Effector memory CD4-positive, alpha-beta T cell (primary cell): ENCODE measurements at places on chromosomes 1 and 21.

DNA sequence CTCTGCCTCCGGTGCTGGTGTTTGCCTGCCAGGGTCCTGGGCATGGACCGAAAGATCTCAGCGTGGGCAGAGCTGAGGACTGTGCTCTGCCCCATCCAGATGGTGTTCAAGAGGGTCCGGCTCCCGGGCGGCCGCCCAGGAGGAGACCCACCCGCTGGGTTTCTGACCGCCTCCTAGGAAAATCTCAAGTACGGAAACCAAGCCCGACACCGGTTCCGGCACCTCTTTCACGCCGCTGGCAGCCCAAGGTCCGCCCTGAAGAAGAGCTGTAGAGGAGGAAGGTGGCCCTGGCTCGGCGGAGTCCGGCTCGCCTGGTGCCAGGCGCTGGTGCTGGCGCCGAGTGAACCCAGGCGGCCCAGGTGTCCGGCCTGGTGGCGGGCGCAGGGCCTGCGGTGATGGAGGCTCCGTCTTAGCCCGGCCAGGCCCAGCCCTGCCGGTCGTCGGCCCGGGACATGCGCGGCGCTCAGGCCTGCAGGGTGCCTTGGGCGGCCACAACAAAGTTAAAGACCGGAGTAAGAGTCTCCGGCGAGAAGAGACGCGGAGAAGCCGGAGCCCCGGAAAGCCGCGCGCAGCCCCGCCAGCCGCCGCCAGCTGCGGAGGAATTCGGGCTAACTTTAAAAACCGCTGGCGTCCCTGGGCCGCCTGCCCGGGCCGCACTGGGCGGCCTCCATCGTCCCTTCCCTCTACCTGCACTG lies 1.5 kb downstream of the GRIK3 start:
- no peak overlapping the region for H3K27ac ChIP-seq
- peaks cover 21% of the 10 kb centered on the region for H3K27me3 ChIP-seq
- no peak for DNase-seq
- no peaks in the 10 kb centered on the region for H3K36me3 ChIP-seq

DNA sequence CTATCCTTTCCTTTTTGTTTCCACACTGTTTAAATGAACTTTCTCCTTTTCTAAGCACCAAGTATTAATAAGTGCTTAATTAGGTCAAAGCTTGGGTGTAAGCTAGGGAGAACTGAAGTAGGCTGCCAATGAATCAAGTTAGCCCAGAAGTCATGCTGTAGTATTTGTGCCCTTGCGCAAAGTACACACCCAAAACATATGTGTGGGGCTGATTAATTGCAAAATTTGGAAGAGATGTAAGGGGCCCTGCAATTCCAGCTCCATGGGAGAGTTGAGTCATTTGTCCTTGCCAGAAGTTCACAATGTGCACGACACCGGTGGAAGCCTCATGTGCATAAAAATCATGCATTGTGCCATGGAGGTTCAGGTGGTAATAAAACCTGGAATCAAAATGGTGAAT lies 18.6 kb upstream of the NTNG1 start:
- H3K4me1 ChIP-seq, result no peaks in the 10 kb centered on the region
- no peaks in the 10 kb centered on the region for H3K36me3 ChIP-seq
- H3K27ac ChIP-seq, result no peak overlapping the region

DNA sequence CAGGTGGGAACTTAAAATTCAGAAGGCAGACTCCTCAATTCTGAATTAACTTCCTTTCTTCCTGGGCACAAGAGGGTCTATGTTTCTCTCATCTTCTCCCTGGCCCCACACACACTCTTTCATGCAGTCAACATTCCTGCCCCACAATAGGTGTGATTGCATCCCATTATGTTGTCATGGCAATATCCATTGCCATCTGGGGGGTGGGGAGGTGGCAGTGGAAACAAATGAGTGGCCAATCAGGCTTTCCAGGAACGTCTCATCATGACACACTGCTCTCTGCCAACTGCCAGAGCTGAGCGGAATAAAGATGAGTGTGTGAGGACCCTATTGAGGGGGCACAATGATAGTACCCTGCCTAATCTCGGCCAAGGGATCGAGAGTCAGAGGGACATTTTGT lies 80.4 kb downstream of the KCND3 start:
- no peaks in the 10 kb centered on the region for H3K4me1 ChIP-seq
- H3K4me3 ChIP-seq, result no peak overlapping the region
- no peak overlapping the region for H3K27ac ChIP-seq
- no peaks in the 10 kb centered on the region for H3K36me3 ChIP-seq

DNA sequence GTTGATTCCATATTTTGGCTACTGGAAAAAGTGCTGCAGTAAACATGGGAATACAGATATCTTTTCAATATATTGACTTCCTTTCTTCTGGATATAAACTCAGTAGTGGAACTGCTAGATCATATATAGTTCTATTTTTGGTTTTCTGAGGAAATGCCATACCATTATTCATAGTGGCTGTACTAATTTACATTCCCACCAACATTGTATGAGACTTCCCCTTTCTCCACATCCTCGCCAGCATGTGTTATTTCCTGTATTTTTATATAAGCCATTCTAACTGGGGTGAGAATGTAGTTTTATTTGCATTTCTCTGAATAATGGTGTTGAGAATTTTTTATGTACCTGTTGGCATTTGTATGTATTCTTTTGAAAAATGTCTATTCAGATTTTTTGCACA lies 385.2 kb downstream of the NUF2 start:
- no peaks in the 10 kb centered on the region for H3K27me3 ChIP-seq
- no peaks in the 10 kb centered on the region for H3K4me1 ChIP-seq
- no peak overlapping the region for H3K27ac ChIP-seq
- H3K4me3 ChIP-seq, result no peak overlapping the region
- DNase-seq, result no peak

GRCh38 chr1:29709704-29710280 lies 473.5 kb downstream of the PTPRU start:
- H3K27ac ChIP-seq, result no peak overlapping the region
- no peak for DNase-seq
- no peaks in the 10 kb centered on the region for H3K4me1 ChIP-seq
- H3K27me3 ChIP-seq, result peaks cover 12% of the 10 kb centered on the region
- no peaks in the 10 kb centered on the region for H3K36me3 ChIP-seq

- H3K4me1 ChIP-seq, result no peaks in the 10 kb centered on the region
- H3K36me3 ChIP-seq, result no peaks in the 10 kb centered on the region
- no peak overlapping the region for H3K27ac ChIP-seq
- no peak for DNase-seq
- no peaks in the 10 kb centered on the region for H3K27me3 ChIP-seq
- H3K4me3 ChIP-seq, result no peak overlapping the region
Observed at GRCh38 chr1:56921479-56921878, 44.3 kb downstream of the C8B start.

DNA sequence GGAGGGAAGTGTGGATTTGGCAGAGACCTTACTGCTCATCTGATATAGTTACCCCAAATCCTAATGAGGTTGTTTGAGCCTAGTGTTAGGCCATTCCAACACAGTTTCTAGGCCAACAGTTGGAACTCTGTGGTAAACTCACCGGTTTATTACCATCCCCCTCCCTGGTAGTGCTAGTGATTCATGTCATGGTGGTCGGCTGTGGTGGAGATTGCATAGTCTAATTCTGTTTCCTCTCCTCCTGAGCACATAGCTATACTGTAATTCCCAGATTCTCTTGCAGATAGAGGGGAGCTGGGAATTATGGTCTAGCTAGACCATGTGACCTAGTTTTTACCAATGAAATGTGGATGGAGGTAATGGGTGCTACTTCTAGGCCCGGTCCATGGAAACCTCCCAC lies 123.7 kb upstream of the KIF26B start:
- no peak for DNase-seq
- no peak overlapping the region for H3K4me3 ChIP-seq

- H3K4me3 ChIP-seq, result no peak overlapping the region
- no peak for DNase-seq
- H3K36me3 ChIP-seq, result peaks cover 20% of the 10 kb centered on the region
- no peaks in the 10 kb centered on the region for H3K27me3 ChIP-seq
- H3K4me1 ChIP-seq, result no peaks in the 10 kb centered on the region
- H3K27ac ChIP-seq, result no peak overlapping the region
Observed at GRCh38 chr1:99891997-99892396, 41.8 kb downstream of the AGL start.

GRCh38 chr1:152224093-152224492 lies at the start of gene HRNR:
TSS of gene HRNR (minus strand) at chr1:152224193. CDS start at chr1:152223253, 940 bp downstream.
- H3K27me3 ChIP-seq, result no peaks in the 10 kb centered on the region
- H3K36me3 ChIP-seq, result no peaks in the 10 kb centered on the region
- H3K27ac ChIP-seq, result no peak within 1 kb of the TSS
- H3K4me3 ChIP-seq, result no peak within 1 kb of the TSS
- no peak for DNase-seq

GRCh38 chr1:25082216-25082899 lies 149.9 kb downstream of the SYF2 start:
- no peaks in the 10 kb centered on the region for H3K27me3 ChIP-seq
- no peak for DNase-seq
- H3K4me1 ChIP-seq, result no peaks in the 10 kb centered on the region
- H3K4me3 ChIP-seq, result no peak overlapping the region

DNA sequence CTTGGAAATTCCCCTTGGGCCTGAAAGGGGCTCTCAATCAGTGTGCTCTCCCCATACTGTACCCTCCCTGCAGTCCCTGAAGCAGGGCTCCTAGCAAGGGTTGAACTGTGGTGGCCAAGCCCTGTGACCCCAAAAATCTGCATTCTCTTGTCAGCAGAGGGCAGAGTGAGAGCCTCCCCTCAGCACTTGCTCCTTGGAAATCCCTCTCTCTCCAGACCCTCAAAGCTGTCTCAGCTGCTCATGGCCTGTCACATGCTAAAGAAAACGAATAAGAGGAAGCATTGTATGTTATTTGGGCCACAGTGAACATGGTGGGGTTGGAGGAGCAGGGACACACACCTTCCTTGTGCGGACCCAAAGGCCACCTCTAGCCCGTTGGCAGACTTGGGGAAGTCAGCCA lies 47.2 kb upstream of the SYNC start:
- H3K27ac ChIP-seq, result no peak overlapping the region
- DNase-seq, result no peak
- no peaks in the 10 kb centered on the region for H3K36me3 ChIP-seq
- H3K27me3 ChIP-seq, result no peaks in the 10 kb centered on the region
- H3K4me1 ChIP-seq, result peaks cover 6% of the 10 kb centered on the region
- H3K4me3 ChIP-seq, result no peak overlapping the region

DNA sequence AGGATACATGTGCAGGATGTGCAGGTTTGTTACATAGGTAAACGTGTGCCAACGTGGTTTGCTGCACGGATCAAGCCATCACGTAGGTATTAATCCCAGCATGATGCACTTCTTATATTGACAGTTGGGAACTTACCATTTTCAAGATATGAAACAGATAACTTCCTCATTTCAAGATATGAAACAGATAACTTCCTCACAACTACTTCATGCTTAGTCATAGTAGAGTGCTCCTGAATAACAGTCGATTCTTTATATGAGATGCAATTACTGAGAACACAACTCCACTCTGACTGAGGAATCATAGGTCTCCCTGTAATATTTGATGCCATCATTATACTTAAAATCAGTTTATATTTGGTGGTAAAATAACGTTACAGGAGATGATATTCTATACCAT lies 1124.3 kb downstream of the AMY1C start:
- H3K36me3 ChIP-seq, result no peaks in the 10 kb centered on the region
- no peak overlapping the region for H3K27ac ChIP-seq
- H3K4me3 ChIP-seq, result no peak overlapping the region
- no peaks in the 10 kb centered on the region for H3K27me3 ChIP-seq
- H3K4me1 ChIP-seq, result no peaks in the 10 kb centered on the region
- DNase-seq, result no peak

- no peak overlapping the region for H3K4me3 ChIP-seq
- H3K27me3 ChIP-seq, result no peaks in the 10 kb centered on the region
- H3K4me1 ChIP-seq, result no peaks in the 10 kb centered on the region
- no peak overlapping the region for H3K27ac ChIP-seq
- DNase-seq, result no peak
Observed at GRCh38 chr1:94296018-94296417, 58.6 kb upstream of the ARHGAP29 start.

DNA sequence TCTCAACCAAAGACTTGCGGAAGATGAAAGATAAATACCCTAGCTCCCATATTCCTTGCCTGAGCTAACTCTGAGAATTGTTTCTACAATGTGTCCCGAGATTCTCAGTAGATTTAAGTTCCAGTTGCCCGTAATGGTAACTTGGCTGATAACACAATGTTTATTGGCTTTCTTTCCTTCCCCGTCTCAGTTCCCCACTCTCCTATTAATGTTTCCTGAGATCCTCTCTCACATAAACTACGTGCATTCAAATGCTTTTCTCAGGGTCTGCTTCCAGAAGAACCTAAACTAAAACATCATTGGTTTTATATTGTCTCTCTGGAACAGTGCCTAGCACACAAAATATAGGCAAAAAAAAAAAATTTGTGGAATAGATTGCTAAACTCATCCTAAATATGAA lies 794.2 kb upstream of the ADGRL2 start:
- no peaks in the 10 kb centered on the region for H3K27me3 ChIP-seq
- H3K36me3 ChIP-seq, result no peaks in the 10 kb centered on the region

- H3K4me3 ChIP-seq, result no peak overlapping the region
- DNase-seq, result no peak
- H3K4me1 ChIP-seq, result peaks cover 15% of the 10 kb centered on the region
- no peaks in the 10 kb centered on the region for H3K36me3 ChIP-seq
- H3K27ac ChIP-seq, result no peak overlapping the region
Observed at GRCh38 chr21:31283025-31283424, 61.0 kb downstream of the TIAM1 start.

DNA sequence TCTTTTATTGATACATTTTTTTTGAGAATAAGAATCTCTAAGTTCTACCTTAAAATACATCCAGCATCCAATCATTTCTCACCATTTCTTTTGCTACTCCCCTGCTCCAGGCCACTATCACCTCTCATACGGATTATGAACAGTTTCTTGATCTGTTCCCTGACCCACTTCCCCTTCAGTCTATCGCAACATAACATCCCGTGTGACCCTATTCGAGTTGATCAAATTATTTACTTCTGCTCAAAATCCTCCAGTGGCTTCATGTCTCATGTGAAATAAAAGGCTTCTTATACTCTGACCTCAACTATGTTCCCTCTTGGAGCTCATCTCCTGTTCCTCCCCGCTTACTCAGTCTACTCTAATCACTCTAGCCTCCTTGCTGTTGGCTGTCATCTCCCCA lies 5.2 kb downstream of the ALG14 start:
- no peak for DNase-seq
- no peak overlapping the region for H3K4me3 ChIP-seq
- H3K27ac ChIP-seq, result no peak overlapping the region
- H3K27me3 ChIP-seq, result no peaks in the 10 kb centered on the region
- no peaks in the 10 kb centered on the region for H3K4me1 ChIP-seq
- H3K36me3 ChIP-seq, result no peaks in the 10 kb centered on the region

- H3K27me3 ChIP-seq, result no peaks in the 10 kb centered on the region
- DNase-seq, result no peak
- H3K4me3 ChIP-seq, result peak overlapping the region; percentile 98
- H3K4me1 ChIP-seq, result peaks cover 4% of the 10 kb centered on the region
Observed at GRCh38 chr21:42878678-42878992, 704 bp downstream of the WDR4 start.

DNA sequence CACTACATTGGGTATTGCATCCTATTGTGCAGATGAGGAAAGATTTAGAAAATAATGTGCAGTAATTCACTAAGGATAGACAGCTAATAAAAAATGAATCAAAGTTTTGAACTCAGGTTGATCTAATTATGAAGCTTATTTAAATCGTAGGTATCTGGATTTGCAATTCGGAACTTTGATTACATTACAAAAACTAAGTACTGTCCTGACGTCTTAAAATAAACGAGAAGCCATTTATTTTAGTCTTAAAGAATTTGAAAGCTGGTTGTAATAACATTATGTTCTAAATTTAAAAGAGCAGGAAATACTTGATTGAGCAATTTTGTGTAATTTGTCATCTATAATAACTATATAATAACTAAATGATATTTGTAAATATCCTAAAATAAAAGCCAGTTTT lies 235.9 kb downstream of the TPR start:
- H3K4me3 ChIP-seq, result no peak overlapping the region
- no peaks in the 10 kb centered on the region for H3K27me3 ChIP-seq
- no peak for DNase-seq
- H3K4me1 ChIP-seq, result no peaks in the 10 kb centered on the region
- no peak overlapping the region for H3K27ac ChIP-seq
